Activated T-cell treated with anti-CD3 and anti-CD28 coated beads, Interleukin-2, amount 50 U/mL, for 4 hours (primary cell): ENCODE measurements at places on chromosomes 12 and 14. TPM values are rescaled to one million over a fixed set of nuclear protein-coding genes. Genes with fewer than 3 reads are reported as not detected.

GRCh38 chr12:76726626-76727025 lies 37.3 kb upstream of the ZDHHC17 start:
- DNase-seq, result no peak

- DNase-seq, result no peak
Measured at GRCh38 chr12:4388662-4389061, 9.2 kb upstream of the FGF23 start.

DNA sequence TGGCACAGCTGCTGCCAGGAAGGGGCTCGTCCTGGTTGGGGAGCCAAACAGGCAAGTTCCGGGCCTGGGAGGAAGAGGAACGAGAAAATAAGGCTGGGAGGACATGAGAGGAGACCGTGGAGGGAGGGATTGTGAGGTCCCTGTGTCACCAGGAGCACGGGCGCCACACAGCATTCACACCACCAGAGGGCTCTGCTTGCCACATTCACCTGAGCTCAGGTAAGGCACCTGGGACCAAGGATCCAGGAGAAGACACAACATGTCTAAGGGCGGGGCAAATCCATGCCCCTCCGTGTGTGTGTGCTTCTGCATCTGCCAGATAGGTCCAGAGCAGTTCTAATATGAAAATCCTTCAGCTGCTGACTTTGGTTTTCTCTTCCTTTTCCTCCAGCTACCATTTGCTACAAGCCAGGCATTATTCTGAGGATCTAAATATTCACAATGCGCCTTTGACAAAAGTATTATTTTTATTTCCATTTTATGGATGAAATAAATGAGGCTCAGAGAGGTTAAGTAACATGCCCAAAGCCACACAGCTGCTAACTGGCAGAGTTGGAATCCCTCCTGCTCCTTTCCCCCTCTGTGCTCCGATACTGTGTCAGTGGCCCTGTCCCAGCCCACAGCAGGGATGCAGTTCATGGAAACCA lies 14.6 kb downstream of the RAPGEF3 start:
- peak; percentile 67 for DNase-seq

DNA sequence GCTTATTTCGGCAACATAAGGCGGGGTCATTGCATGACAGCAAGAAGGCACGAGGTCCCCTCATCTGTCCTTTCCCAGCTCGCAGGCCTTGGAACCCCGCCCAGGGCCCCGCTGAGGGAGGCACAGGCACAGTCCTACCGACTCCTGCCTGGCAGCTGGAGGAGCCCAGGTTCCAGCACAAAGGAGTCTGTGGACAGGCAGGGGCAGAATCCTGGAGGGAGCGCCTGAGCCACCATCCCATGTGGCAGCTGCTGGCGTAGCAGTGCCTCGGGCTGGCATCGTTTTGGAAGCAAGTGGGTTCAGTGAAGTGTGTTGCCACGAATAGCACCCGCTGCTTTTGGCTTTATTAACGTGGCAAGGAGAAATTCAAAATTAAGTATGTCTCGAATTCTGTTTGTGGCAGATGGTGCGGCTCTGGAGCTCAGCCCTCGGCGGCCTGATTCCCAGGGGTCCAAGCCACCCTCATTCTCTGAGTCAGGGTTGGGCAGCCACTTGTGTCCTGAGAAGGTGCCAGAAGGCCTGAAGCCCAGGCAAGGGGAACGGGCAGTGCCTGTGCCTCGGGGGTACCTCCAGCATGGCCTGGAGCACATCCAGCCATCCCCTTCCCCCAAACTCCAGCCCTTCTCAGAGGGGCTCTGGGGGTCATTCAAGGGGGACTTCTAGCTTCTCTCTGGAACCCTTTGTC lies 35.9 kb downstream of the SLC8B1 start:
- no peak for DNase-seq

- no peak for DNase-seq
Measured at GRCh38 chr12:131610181-131610580, 100.7 kb upstream of the SFSWAP start.

- no peak for DNase-seq
Measured at GRCh38 chr12:64790166-64790565, 31.0 kb upstream of the GNS start.

DNA sequence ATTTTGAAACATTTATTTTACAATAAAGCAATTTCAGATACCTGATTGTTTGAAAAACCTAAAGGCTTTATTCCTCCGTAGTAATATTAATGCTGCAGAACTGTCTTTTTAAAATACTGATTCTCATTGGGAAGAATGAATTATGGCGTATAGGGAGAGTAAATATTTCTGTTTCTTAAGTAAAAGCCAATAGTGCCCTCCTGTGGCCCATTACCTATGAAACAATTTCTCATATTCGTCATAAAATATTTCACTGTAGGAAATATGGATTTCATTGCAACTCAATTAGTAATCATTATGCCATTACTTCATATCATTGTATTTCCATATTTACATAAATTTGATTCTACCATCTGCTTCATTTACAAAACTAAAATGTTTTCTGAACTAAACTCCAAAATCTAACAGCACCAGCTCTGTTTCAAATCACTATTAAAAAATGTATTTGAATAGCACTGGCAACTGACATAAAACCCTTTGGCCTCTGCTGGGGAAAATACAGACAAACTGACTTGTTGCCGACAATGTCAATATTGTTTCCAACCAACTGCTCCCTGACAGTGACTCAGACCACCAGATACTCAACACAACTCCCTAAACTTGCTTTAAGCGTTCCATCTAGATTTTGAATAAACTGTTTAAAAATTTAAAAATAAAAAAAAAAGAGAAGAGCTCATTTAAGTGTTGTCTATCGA lies 290.3 kb downstream of the NAV3 start:
- DNase-seq, result no peak

DNA sequence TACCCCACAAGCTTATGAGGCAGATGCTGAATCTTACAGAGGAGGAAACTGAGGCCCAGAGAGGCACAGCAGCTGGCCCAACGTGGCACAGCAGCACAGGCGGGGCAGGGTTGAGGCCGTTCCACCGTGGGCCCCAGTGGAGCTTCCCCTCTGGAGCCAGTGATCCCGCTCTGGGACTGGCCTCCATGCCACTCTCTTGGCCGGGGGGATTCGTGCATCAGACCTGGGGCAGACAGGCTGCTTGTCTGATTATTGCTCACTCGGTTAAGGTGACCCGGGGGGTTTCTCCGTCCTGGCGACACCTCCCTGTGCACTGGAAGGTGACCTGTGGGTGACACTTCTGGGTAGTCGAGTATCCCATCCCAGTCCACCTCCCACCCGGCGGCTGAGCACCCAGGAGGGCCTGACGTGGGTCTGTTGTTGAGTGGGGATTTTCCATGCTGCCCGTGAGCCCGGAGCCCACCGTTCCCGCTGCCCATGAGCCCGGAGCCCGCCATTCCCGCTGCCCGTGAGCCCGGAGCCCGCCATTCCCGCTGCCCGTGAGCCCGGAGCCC lies 27.8 kb downstream of the NOC4L start:
- no peak for DNase-seq

DNA sequence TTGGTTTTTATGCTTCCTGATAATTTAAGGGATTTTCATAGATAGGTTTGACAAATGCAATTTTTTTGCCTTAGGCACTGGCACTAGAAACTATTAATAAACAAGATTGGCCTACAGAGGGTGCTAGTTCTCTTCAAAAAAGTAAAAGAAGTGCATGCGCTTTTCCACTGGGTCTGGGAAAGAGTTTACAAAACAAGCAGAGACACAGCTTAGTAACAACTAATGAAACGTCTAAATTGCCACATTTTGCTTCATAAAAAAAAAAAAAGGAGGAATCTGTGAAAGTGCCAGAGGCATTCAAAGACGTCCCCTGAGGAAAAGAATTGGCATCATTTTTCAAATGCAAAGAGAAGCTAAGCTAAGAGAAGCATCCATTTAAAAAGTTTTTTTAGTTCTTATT lies 58.3 kb upstream of the EEA1 start:
- no peak for DNase-seq

The DHRS1 gene
- total RNA-seq, result 3.1 TPM

- no peak for DNase-seq
Measured at GRCh38 chr12:104742551-104743201, 215.4 kb downstream of the SLC41A2 start.

The ITGB7 gene
- total RNA-seq, result 82.1 TPM

- DNase-seq, result no peak
Measured at GRCh38 chr12:118553856-118554504, 177.6 kb downstream of the SUDS3 start.

DNA sequence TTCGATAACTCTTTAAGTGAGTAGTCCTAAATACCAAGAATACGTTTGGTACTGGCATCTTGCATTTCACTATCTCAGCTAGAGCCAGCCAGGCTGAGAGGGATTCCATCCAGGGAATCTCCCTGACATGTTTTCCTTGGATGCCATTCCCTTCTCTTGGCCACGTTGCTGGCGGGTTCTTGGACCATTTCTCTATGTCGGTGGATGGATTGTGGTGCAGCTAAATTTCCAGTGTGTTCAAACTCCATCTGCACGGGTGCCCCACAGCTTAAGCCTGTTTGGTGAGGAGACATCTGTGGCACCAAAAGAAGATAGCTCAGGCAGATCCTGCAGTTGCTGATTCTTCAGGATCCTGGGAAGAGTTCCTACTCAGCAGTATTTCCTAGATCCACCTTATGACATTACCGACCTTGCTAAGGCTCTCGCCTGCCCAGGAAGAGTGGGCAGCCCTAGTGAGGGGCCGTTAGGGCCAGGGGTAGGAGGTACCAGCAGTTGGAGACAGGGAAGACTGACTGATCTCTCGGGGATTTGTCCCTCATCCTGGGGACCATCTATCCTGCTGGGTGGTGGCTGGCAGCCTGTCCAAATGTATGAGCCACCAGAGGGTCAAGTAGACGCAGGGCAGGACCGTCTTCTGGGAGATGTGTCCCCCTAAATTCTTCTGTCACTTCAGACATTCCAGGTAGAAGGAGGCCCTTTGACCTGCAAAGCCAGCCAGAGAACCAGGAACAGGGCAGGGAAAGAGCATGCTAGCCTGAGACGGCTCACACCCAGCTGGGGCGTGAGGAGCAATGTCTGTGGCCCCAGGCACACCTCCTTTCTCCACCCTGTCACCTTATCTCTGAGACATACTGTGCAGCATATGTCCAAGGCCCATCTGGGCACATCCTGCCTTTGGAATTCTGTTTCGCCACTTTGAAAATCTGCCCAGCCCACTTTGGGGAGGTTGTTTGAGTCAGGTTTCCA lies 72.6 kb upstream of the CAPRIN2 start:
- DNase-seq, result no peak

GRCh38 chr12:71440763-71441748 lies 1.5 kb downstream of the LGR5 start:
- DNase-seq, result no peak

GRCh38 chr12:69447892-69448291 lies 22.3 kb upstream of the FRS2 start:
- DNase-seq, result no peak

DNA sequence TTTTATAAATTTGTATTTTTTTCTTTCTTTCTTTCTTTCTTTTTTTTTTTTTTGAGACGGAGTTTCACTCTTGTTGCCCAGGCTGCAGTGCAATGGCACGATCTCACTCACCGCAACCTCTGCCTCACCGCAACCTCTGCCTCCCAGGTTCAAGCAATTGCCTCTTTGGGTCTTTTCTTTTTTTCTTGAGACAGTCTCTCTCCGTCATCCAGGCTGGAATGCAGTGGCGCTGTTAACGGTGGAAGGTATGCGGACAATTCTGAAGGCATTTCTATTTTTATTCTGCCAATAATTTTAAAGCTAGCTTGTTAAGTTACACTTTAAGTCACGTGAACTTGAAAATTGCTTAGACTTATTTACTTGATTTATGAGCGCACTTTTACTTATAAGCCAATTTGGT lies 8.8 kb upstream of the PHC1 start:
- no peak for DNase-seq

The NGB gene
- not detected for total RNA-seq

DNA sequence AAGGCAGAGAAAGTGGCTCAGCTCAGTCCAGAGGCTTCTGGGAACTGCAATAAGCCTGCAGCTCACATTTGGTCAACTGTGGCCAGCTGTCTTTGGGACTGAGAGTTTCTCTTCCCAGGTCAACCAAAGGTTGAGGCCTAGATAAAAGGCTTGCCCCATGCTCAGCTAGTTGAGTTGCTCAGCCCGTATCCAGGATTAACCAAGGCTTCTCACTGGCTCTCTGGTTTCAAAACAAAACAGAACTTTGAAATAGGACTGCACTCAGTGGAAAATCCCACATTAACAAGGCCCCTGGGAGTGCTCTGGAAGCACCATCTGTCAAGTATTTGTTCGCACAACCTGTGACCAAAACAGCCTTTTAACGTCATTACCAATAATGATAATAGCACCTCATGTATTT lies 40.3 kb upstream of the NUAK1 start:
- no peak for DNase-seq

The KRT71 gene
- total RNA-seq, result not detected

The NOVA1 gene
- total RNA-seq, result not detected
